D721Med (cell line): ENCODE measurements at places on chromosomes 5 and 9.

DNA sequence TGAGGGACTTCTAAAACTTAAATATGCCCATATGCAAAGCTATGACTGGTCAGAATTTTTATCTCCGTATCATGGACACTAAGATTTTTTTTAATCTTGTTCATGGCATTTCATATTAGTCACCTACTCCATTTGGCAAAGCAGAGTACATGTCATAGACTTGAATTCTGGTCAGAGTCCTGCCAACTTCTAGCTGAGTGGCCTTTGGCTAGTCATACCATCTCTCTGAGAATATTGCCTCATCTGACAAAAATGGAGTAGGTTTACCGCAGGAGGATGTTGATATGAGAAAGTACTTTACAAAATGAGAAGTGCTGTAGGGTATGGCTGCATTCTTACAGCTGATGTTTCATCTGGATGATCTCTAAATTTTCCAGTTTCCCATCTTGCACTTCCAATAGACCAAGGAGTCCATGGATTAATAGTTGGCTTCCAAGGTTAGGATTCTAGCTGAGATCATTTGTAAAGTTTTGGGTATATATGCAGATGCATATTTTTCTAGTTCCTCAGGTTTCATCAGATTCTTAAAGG is 150.8 kb upstream of the NR3C1 start:
- no peak for DNase-seq

GRCh38 chr5:142246-142810 is 49.0 kb upstream of the LRRC14B start:
- DNase-seq = no peak

GRCh38 chr9:121855476-121855875 is 204.0 kb downstream of the DAB2IP start:
- DNase-seq = no peak

GRCh38 chr5:59037941-59038797 is 455.3 kb downstream of the RAB3C start:
- DNase-seq = no peak

- DNase-seq = no peak
These were observed 8.5 kb downstream of the C5orf52 start for GRCh38 chr5:157679801-157680200.

DNA sequence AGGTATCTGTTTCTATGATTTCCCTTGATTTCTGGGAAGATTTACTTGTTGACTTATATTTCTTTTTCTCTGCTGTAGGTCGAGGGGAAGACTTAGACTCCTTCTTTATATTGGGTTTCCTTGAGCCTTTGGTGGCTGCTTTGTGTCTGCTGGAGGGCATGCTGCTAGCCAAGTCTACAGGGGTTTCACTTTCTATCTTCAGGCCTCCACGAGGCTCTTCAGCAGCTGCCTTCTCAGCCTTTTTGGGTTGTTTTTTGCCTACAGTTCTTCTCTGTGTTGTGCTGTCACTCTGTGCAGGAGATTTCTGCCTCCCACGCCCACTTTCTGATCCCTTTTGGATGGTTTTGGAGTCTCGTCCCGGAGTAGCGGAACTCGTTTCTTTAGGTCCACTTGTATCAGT is 23.2 kb downstream of the LEAP2 start:
- no peak for DNase-seq

DNA sequence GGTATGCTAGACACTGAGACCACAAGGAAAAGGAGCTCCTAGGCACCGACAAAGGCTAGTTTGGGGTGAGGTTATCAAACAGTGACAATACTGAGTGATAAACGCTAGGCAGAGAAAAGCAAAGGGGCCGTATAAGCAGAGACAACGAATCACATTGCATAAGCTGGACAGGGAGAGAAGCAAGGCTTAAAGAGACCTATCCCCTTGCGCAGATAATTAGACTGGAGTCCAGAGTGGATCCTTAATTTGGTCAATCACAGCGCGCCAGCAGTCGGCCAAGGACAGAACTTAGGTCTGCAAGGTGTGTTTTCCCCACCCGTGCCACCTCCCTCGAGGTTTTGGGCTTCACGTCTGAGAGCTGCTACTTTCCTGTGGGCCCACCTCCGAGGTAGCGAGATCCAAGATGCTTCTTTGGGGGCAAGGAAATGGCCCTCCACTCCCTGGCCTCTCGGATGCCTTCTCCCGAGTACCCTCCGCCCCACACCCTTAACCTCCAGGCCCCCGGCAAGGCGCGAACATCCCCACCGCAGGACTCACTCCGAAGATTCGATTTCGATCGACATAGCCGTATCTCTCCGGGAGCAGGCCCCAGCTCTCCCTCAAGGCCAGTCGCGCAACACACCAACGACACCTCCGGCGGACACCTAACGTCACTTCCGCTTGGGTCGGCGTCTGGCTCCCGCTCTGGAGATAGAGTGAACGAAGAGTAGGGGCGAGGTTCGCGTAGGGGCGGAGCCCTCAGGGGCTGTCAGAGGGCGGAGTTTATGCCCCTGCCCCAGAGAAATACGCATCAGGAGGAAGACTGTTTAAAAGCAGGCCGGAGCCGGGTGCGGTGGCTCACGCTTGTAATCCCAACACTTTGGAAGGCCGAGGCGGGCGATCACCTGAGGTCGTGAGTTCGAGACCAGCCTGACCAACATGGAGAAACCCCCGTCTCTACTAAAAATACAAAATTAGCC is at the start of gene SMU1:
Gene SMU1, minus strand, starts transcription at position 629 of the 959 bp plus-strand sequence. Its CDS starts 66 bp downstream, at position 563.
- peak; percentile 84 for DNase-seq

- DNase-seq = no peak
These were observed 2.2 kb downstream of the PCDH1 start for GRCh38 chr5:141875795-141876627.

DNA sequence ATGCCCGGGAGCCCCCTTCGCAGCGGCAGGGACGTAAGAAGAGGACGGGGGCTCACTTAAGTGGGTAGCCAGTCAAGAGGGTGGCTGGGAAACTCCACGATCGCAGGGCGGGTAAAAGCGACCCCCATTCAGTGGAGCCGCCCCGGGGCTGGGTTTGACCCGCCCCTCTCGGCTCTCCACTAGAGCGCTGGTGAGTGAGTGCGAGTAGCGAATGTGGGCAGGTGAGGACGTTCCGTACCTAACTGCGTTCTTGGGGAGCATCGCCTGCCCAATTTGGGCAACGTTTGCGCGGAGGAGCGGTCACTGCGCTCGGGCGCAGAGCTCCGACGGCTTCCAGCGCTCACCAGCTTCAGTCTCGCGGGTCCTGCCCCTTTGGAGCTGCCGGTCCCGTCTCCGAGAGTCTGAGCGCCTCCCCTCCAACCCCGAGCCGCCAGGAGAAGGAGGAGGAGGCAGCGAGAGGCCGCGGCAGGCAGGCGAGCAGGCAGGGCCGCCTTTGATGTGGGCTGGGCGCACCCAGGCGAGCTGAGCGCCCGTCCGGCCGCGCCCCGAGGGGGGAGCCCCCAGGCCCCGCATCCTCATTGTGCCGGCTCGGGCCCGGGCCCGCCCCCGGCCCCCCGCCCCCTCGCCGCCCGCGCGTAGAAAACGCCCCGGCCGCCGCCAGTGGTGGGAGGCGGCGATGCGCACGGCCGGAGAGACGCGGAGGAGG is at the start of gene FGF18:
Gene FGF18, plus strand, starts transcription at position 666 of the 706 bp plus-strand sequence. CDS start 553 bp downstream, outside the sequence.
- no peak for DNase-seq

GRCh38 chr9:114555696-114556095 is 31.9 kb upstream of the ATP6V1G1 start:
- no peak for DNase-seq

DNA sequence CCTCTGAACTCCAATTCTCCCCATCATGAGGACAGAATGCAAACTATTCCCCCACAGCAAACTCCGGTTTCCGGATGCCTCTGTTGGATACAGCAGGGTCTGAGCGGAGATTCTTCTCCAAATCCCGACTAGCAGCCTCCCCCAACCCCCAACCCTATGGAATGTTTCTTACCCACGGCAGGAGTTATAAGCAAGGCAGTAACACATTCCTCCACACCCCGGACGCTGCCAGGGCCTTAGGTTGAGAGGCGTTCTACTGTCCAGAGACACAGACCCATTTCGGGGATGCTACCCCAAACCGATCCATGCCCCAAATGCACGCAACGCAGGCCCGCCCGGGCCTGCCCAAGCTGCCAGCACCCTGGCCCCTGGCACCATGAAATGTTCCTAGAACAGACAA is 85.6 kb upstream of the LMX1B start:
- DNase-seq = no peak

DNA sequence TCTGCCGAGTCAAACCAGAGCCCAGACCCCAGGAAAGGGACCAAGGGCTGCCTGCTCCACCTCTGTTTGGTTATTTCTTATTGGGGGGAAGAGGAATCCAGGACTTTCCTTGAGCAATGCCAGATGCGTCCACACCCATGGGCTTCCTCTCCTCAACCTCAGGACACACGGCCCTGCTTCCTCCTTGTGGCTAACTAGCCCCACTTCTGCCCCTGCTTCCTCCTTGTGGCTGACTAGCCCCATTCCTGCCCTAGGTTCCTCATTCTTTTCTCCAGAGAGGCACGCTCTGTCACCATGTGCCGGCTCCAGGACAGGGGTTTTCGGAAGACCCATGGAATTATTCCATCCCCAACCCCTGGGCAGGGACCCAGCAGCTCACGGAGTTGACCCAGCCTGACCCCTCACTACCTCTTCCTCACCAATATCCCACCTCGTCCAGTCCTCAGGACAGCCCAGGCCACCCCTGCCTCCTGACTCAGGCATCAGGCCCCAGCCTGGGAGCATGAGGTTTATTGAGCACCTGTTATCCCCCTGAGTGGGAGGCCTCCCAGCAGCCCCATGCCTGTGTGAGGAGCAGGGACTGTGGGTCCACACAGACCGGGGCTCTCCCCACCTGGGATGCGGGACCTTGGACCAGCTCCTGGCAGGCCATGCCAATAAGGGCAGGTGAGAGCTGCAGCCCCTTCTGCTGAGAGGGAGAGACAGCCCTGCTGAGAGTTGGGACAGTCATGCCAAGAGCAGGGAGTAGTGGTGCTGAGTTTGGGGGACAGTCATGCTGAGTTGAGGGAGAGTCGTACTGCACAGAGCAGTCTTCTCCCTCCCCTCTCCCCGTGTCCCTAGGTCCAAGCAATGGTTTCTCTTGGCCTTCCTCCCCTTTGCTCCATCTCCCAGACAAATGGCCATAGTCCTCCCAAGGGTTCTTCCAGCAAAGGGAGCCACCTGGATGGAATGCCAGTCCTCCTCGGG is 11.8 kb upstream of the FCN1 start:
- no peak for DNase-seq

- DNase-seq = no peak
These were observed 7.5 kb downstream of the CDK5RAP2 start for GRCh38 chr9:120572472-120572871.

- no peak for DNase-seq
These were observed 226.1 kb downstream of the NR3C1 start for GRCh38 chr5:143177263-143177983.

DNA sequence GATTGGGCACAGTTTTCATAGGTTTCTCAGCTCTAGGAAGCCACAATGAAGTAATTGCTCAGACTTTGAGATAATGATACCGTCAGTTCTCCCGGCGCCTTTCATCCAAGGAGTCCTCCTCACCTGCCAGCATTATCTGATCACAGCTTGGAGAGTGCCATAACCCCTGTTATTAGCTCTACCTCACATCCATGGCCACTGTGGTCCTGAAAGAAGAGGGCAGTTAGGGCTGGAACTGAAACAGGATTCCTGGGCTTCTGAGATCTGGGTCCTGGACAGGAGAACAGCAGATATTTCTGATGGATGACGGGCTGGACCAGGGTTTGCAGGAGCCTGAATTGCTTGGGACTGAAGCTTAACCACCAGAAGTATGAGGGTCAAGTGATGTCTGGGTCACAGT is 13.5 kb downstream of the RGS3 start:
- DNase-seq = no peak

GRCh38 chr9:33233626-33234342 is 6.2 kb upstream of the SPINK4 start:
- DNase-seq = no peak

DNA sequence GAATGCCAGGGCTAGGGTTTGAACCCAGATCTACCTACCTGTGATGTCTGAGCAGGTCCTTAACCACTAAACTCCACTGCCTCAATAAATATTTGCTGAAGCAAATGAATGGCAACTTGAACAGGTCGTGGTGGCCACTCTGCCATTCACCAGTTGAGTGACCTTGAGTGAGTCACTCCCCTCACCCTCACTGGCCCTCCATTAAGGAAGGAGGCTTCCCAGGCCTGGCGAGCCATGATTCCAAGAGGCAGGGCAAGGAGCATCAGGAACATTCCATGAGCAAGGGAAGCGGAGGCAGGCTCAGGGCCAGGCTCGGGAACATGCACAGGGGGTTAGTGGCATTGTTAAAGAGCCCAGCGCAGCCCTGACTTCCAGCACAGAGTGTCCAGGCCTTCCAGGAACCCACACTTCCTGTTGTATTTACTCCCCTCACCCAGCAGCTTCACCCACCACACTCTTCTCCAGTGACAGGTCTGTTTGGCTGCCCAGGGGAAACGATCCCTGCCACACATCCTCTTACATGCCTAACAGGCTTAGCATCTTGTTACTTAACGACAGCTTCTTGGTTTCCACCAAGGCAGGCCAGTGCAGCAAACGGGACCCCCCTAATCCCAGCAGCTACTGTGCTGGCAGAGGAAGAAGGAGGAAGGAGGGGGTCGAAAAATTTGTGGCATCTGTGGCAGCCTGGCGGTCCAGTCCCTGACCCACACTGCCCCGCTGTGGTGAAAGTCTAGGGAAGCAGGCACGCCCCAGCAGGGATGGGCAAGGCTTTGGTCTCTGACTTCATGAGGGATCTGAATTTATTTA is 43.7 kb upstream of the TTC1 start:
- no peak for DNase-seq

DNA sequence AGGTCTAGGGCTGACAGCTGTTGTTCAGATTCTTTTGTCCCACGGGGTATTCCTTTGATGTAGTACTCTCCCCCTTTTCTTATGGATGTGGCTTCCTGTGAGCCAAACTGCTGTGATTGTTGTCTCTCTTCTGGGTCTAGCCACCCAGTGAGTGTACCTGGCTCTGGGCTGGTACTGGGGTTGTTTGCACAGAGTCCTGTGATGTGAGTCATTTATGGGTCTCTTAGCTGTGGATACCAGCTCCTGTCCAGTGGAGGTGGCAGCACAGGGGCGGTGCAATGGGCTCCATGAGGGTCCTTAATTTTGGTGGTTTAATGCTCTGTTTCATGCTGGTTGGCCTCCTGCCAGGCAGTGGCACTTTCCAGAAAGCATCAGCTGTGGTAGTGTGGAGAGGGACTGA is 161.3 kb downstream of the CAVIN4 start:
- DNase-seq = no peak

GRCh38 chr5:34660444-34660843 is 4.3 kb downstream of the RAI14 start:
- DNase-seq = no peak

DNA sequence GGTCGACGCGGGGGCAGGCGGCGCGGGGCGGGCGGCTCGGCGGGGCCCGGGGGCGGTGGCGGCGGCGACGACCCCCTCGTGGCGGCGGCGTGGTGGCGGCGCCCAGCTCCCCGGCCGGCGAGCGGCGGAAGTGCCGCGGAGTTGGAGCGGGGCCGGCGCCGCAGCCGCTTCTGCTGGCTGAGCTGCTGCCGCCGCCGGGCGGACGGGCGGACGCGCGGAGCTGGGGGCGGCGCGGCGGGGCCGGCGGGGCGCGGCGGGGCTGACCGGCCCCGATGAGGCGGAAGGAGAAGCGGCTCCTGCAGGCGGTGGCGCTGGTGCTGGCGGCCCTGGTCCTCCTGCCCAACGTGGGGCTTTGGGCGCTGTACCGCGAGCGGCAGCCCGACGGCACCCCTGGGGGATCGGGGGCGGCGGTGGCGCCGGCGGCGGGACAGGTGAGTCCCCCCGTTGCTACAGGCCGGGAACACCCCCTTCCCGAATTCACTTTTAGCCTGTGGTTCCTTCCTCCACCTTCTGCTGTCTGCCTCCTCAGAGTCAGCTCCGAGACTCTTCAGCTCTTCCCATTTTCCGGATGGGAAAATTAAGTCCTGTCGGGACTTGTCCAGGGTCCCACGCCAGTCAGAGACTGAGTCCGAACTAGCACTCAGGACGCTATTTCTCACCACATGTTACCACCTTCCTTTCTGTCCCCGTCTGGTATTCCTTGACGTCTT is at the start of gene GALNT10:
Gene GALNT10, plus strand, starts transcription at position 139 of the 710 bp plus-strand sequence. Its CDS starts 134 bp downstream, at position 273.
- DNase-seq = peak; percentile 63
